ENCODE measurements at places on chromosomes 1 and 21.

DNA sequence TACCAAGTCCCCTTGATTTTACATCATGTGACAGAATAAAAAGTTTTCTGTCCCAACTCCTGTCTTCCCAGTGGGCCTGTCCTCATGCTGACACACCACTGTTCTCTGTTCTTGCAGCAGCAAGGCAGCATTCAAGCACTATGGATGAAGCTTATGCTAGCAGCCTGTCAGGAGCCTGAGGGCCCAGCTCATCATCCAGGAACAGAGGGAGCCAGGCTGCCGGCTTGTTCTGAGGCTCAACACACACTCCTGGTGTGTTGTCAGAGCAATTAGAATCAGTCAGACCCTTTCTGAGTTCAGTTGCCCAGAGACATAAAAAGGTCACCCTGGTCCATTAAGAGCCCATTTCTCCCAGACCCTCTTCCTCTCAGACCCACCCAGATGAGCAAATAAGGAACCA is 282.9 kb downstream of the SEC16B start:
- no peak for DNase-seq

- DNase-seq = no peak
Measured at GRCh38 chr1:27648602-27649305, 13.8 kb upstream of the FGR start.

DNA sequence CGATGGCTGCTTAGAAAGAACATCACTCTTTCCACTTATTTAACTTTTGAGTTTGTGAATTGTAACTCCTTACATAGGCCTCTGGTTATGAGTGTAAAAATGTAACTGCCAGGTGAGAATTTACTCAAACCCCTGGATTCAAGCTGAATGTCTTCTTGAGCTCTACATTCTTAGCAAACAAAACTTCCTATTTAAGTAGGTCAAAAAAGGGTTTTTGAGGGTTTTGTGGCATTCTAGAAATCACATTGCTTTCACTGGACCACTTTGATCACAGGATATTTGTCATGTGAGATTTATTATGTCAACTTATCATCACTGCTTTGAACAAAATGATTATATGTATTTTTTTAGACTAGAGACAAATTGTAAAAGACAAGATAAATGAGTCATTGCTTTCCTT is 5.7 kb downstream of the IL23R start:
- DNase-seq = no peak

GRCh38 chr1:89552471-89553081 is 27.9 kb downstream of the LRRC8B start:
- DNase-seq = no peak

- no peak for DNase-seq
Measured at GRCh38 chr1:85576642-85577418, 3.7 kb upstream of the CCN1 start.

DNA sequence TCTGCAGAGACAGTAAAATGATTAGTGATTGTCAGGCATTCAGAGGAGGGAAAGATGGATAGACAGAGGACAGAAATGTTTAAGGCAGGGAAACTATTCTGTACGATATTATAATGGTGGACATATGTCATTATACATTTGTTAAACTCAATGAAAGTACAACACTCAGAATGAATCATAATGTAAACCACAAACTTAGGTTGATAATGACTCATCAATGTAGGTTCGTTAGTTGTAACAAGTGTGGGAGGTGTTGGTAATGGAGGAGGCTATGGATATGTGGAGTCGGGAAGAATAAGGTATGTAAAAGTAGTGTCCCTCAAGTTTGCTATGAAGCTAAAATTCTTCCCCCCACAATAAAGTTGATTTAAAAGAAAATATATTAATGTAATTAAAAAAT is 455.0 kb downstream of the BRINP3 start:
- no peak for DNase-seq

DNA sequence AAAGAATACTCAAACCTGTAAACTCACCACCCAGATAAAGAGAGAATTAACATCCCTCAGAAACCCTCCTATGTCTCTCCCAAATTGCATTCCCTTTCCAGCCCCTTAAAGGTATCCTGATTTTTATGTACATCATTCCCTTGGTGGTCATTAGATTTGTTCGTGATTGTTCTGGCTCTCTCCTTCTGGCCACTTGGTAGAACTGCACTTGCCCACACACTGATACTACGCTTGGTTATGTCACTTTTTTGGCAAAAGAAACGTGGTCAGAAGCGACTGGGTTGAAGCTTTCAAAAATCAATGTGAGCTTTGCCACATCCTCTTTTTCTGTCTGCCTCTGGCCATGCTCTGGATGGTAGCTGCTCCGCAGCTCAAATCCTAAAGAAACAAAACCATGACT is 76.3 kb downstream of the KRTAP19-8 start:
- DNase-seq = no peak

GRCh38 chr1:173149887-173150286 is 57.2 kb downstream of the TNFSF4 start:
- DNase-seq = no peak

Measured in activated gamma-delta T cell treated with anti-CD3 and anti-CD28 coated beads, Interleukin-2, amount 50 U/mL, for 16 hours (primary cell).